Kidney (tissue), 22 donors: ENCODE measurements at places on chromosomes 7 and 10. TPM values are rescaled to one million over a fixed set of nuclear protein-coding genes. Genes with fewer than 3 reads are reported as not detected.

- no peak for DNase-seq
Measured at GRCh38 chr7:158096582-158096981, 491.0 kb downstream of the PTPRN2 start.

Gene SYT15B
- 5.7 TPM for total RNA-seq

DNA sequence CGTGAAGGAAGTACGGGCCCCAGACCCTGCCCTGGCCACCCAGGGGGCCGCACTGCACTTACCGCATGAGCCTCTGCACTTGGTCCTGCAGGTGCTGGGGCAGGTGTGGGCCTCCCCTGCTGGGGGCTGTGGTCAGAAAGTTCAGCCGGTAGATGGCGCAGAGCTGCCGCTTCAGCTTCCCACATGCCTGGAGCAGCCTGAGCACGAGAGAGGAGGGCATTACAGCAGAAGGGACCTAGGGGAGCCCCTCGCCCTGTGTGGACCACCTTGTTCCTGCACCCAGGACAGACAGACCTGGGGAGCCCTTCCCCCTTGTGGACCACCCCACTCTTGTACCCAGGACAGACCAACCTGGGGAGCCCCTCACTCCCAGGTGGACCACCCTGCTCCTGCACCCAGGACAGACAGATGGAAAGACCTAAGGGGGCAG lies 8.7 kb upstream of the PYROXD2 start:
- DNase-seq = peak; percentile 35

Gene FAM107B
- 105 TPM for total RNA-seq

DNA sequence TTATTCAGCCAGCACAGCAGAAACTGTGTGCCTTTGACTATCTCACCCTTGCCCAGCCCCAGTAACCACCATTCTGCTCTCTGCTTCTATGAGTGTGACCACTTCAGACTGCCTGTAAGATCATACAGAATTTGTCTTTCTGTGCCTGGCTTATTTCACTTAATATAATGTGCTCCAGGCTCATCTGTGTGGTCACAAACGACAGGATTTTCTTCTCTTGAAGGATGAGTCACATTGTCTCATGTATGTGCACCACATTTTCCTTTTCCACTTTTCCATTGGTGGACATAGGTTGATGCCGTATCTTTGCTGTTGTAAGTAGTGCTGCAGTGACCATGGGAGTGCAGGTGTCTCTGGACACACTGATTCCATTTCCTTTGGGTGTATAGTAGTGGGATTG lies 122.5 kb upstream of the LANCL2 start:
- DNase-seq = no peak

- no peak for DNase-seq
Measured at GRCh38 chr7:72430531-72430930, 18.4 kb upstream of the CALN1 start.

- peak; percentile 47 for DNase-seq
Measured at GRCh38 chr7:5428478-5429252, 5.0 kb upstream of the TNRC18 start.

DNA sequence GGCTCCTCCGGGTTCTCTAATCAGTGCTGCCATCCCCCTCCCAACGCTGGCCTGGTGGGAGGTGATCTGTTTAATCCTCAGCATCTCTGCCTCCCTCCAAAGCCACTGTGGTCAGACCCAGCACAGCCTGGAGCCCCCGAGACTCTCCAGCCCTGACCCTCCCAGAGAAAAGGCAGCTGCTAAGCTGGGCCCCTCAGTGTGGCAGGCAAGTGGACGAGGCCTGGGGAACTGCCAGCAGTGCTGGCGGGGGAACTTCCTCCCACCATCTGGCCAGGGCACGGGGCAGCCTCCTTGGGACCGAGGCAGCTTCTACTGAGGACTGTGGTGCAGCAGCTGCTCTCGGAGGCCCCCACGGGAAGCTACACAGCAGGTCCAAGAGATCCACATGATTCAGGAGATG lies 51.1 kb downstream of the DPYSL4 start:
- DNase-seq = peak; percentile 34

Gene OR13A1
- total RNA-seq = not detected

DNA sequence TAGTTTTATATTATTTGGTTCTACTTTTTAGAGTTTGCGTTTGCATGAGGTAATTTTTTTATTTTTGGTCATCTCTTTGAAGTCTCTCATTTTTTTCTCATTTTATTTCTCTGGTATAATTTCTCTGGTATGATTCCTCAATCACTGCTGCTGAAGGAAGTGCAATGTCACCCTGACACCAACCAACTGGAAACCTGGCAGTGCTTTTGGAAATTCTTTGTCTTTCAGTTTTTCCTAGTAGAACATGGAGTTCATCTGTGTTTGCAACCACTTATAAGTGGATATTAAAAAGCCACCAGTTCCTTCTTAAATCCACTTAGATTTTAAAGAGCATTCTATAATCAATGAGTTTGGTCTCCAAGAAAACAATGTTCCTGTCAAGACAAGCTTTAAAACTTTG lies 291.8 kb downstream of the PRKG1 start:
- no peak for DNase-seq

GRCh38 chr7:155758348-155758747 lies 53.9 kb downstream of the SHH start:
- no peak for DNase-seq

DNA sequence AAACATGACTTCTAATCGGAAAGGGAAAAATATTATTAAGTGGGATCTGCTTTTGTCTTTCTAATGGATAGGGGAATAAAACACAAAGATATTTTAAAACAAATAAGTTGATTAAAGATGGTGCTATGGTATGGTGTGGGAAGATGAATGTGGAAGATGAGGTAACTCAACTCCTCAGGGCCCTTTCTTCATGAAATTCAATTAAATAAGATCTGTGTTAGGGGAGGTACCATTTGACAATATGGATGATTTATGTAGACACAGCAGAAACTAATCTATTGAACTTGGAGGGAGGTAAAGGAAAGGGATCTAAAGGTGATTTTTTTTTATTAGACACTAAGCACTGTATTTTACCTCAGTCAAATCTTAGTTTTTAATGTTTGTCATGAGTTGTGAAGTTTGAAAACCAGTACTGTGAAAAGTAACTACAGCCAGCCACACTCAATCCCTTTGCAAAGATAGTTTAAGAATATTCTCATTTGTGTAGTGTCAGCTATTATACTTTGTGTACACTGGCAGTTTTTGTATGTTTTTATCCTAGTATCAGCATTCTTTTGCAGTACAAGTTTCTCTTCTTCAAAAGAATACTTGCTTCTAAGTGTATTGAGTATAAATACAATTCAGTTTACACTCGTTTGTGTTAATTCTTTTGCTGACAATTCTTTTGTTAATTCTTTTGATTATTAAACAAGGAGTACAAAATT lies 151.3 kb downstream of the PHF14 start:
- no peak for DNase-seq

DNA sequence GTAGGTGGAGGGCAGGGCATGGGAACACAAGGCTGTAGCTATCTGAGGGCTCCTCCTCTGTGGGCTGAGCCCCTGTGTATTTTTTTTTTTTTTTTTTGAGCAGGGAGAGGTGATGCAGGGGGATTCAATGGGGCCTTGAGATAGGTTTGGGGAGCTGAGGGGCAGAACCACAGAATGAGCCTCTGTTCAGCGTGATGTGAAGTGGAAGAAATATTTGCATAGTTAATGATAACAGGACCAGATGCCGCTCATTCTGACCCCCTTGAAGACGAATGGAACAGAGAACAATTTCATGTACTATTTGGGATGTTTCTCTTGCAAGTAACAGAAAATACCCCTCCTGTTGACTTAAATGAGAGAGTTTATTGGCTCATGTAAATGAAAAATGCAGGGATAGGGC lies 69.7 kb upstream of the EMX2 start:
- no peak for DNase-seq

DNA sequence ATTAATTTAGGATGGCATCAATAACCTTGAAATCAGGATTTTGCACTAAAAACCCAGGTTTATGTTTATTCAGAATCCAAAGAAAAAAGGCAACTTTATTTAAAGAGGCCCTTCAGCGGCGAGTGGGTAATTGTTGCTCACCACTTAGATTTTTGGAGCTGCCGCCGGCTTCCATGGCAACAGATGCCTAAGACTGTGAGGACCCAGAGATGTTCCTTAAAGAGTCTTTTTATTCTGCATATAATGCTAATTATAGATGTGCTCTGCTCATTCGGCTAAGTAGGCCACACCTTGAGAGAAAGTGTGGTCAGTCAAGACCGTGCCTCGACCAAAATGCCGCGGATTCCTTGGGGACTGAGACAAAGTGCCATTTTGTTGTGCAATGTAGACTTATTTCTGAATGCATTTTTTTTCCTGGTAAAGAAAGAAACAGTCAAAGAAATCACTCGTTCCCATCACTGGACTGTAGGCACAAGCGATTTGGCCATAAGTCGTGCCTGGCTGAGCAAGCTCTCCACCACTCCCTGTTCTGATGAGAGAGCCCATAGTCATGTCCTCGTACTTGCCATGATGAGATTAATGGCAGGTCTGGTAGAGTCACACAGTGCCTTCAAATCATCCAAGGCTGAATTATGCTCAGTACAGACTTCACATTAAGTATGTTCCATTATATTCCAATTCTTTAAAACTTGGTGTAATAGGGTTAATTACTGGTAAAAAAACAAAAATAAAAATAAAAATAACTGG lies 21.4 kb upstream of the MGMT start:
- DNase-seq = no peak

Gene WDR86
- 5.9 TPM for total RNA-seq

Gene RGR
- total RNA-seq = not detected

Gene SPDYE1
- not detected for total RNA-seq

Gene HDAC9
- total RNA-seq = 22.1 TPM

Gene AKR1C4
- not detected for total RNA-seq

GRCh38 chr10:98131619-98132018 lies 2.8 kb upstream of the R3HCC1L start:
- DNase-seq = no peak

Gene C10orf67
- total RNA-seq = 1.6 TPM

DNA sequence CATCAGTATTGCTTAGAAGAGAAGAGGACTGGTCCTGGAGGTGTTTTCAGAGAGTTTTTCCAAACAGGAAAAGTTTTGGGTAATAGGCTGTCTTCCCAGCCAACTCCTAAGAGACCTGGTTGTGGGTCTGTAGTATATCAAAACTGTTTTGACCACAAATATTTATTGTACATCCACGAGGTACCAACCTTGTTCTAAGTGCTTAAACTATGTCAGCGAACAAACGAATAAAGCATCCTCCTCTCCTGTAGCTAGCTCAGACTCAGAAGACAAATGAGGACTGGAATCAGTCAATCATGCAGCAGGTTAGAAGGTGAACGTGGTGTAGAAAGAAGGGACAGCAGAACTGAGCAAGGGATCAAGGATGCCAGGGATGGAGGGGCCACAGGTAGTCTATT lies 61.6 kb upstream of the MKI67 start:
- no peak for DNase-seq

DNA sequence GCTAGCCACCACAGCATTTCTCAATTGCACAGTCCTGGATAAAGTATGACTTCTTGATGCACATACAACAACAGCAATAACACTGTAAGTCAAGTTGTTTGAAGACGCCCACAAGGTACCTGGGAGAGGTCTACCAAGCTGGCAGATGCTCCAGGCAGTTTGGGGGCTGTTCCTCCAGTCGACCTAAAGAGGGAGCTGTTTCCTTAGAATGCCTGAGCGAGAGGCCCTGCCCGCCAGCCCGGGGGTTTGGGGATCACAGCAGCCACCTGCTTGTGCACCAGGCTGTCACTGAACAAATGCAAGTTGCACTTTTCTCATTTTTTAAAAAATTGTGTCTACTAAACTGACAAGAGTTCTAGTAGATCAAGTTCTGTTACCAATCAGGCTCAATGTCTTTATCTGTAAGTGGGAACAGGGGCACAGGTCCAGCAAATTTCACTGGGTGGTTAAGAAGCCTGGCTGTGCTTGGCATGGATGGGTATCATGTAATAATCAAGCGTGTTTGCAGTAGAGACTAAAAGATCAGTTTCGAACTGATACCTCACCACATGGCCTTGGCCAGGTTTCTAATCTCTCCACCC lies 193.8 kb upstream of the ADO start:
- peak; percentile 69 for DNase-seq

Gene ECD
- total RNA-seq = 27.5 TPM

DNA sequence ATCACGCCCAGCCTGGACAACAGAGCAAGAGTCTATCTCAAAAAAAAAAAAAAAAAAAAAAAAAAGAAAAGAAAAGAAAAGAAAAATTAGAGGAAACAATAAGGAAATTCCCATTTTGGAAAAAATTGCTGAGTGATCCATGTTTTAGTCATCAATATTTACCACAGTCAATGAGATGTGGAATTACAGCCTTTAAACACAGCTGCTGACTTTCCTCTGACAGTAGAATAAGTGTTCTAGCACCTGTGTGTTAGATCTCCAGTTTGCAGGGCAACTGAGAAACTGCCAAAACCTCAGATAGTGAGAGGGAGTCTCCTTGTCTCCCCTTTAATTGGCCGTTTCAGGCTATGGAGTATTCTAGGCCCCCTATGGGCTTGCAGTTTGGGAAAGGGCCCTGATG lies 520.1 kb downstream of the KCNMA1 start:
- no peak for DNase-seq

Gene FAM237B
- total RNA-seq = not detected

Gene TCAF2
- 4.2 TPM for total RNA-seq

DNA sequence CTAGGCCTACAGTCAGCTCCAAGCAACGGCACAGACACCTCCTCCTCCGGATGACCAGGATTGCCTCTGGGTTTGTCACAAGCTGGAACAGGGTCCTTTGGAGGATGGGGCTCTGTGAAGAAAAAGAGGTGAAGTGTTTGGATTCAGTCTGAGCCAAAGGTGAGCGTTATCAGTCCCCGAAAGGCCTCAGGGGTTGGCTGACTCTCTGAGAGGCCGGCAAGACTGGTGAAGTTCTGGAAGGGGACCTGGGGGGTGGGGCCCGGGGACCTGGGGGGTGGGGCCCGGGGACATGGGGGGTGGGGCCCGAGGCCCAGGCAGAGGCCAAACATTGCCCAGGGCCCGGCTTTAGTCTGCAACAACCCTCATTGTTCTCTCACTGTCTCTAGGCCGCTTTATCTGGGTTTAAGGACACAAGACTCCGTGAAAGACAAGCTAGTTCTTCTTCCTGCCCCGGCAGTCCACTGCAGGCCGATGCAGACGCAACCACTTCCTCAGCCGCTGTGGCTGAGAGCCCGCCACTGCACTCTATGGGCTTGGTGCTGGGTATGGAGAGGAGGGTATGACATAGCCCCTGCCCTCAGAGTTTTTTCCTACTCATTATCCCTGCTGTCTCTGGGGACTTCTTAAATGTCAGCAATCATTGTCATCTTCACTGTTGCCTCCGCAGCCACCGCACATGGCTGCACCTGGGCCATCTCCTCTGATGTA lies 27.4 kb upstream of the PSAP start:
- no peak for DNase-seq

GRCh38 chr7:6419310-6419773 lies 28.4 kb downstream of the DAGLB start:
- DNase-seq = no peak

GRCh38 chr10:35640474-35640873 lies 1.6 kb downstream of the FZD8 start:
- peak; percentile 89 for DNase-seq

GRCh38 chr7:108407676-108408075 lies 48.6 kb downstream of the NRCAM start:
- DNase-seq = no peak

GRCh38 chr7:21428659-21428941 lies 717 bp downstream of the SP4 start:
- no peak for DNase-seq

Gene EVX1
- total RNA-seq = not detected

GRCh38 chr7:4127909-4128560 lies 554.1 kb upstream of the FOXK1 start:
- no peak for DNase-seq

GRCh38 chr10:50470798-50471582 lies 152.8 kb downstream of the SGMS1 start:
- DNase-seq = no peak
